ENCODE measurements at places on chromosomes 7 and 10. TPM values are rescaled to one million over a fixed set of nuclear protein-coding genes. Genes with fewer than 3 reads are reported as not detected.

MRPS33 gene
- 40.6 TPM for total RNA-seq

AQP1 gene
- total RNA-seq: 0.14 TPM

NPTX2 gene
- total RNA-seq: under 0.01 TPM

CDHR3 gene
- 1.9 TPM for total RNA-seq

ETV1 gene
- 0.68 TPM for total RNA-seq

ITPRID1 gene
- not detected for total RNA-seq

ENTPD1 gene
- total RNA-seq: not detected

IRF5 gene
- 12.4 TPM for total RNA-seq

ZNF853 gene
- total RNA-seq: 0.43 TPM

EPHB4 gene
- 255 TPM for total RNA-seq

NOS3 gene
- 0.14 TPM for total RNA-seq

ANXA8L1 gene
- total RNA-seq: 362 TPM

MRC1 gene
- total RNA-seq: not detected

MTG1 gene
- total RNA-seq: 16.7 TPM

FFAR4 gene
- total RNA-seq: not detected

ABCB4 gene
- not detected for total RNA-seq

TRPV5 gene
- total RNA-seq: not detected

KMT2E gene
- 109 TPM for total RNA-seq

ACSL5 gene
- total RNA-seq: not detected

FEZF1 gene
- under 0.01 TPM for total RNA-seq

FANK1 gene
- total RNA-seq: 2.7 TPM

TIMM23 gene
- 94.7 TPM for total RNA-seq

HOXA4 gene
- not detected for total RNA-seq

INMT gene
- total RNA-seq: not detected

TRIM56 gene
- total RNA-seq: 20.1 TPM

OR6V1 gene
- not detected for total RNA-seq

FAM170B gene
- total RNA-seq: not detected

TMEM270 gene
- not detected for total RNA-seq

LIPN gene
- 5.8 TPM for total RNA-seq
